ENCODE measurements at places on chromosomes 1 and 21.

DNA sequence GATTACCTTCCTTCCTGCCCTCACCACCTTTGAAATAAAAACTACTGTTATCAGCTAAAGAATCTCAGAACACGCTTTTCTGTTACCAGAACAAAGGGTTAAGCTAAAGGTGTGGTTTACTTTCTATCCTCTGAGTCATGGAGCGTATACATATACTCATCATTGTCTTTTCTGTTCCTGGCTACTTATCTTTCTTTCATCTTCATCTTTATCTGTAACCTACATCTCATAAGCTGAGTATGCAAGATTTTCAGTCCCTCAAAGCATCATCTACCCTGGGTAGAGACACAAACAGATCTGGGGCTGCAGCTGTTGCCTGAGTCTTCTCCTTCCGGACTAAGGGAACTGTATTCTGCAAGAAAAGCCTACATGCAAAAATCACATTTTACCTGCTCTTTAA, 75.6 kb downstream of the LMO4 start:
- peak; percentile 50 for DNase-seq

DNA sequence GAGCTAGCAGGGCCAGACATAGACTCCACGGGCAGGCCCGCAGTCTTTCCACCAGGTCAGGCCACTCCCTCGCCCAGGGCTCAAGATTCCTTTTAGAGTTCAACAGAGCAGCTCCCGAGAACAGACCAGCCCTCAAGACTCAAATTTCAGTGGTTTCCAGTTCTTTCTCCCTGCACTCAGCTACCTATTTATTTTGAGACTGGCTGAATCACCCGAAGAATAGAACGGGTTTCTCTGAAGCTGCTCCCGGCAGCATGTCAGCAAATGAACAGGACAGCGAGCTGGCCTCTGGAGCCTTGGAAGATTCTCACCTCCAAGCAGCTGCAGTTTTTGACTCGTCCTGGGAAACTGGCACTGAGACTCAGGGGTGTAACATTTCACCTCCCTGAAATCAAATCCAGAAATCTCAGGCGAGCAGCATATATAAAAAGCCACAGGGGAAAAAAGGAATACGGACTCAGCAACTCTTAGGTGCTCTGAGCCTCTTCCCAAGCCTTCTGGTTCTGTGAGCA, 177.9 kb downstream of the CLIC6 start:
- DNase-seq, result no peak

- DNase-seq, result peak; percentile 49
These were observed 6.7 kb downstream of the LDLRAP1 start for GRCh38 chr1:25550155-25550506.

- DNase-seq, result peak; percentile 34
These were observed 1.9 kb downstream of the BTBD19 start for GRCh38 chr1:44810101-44810761.

DNA sequence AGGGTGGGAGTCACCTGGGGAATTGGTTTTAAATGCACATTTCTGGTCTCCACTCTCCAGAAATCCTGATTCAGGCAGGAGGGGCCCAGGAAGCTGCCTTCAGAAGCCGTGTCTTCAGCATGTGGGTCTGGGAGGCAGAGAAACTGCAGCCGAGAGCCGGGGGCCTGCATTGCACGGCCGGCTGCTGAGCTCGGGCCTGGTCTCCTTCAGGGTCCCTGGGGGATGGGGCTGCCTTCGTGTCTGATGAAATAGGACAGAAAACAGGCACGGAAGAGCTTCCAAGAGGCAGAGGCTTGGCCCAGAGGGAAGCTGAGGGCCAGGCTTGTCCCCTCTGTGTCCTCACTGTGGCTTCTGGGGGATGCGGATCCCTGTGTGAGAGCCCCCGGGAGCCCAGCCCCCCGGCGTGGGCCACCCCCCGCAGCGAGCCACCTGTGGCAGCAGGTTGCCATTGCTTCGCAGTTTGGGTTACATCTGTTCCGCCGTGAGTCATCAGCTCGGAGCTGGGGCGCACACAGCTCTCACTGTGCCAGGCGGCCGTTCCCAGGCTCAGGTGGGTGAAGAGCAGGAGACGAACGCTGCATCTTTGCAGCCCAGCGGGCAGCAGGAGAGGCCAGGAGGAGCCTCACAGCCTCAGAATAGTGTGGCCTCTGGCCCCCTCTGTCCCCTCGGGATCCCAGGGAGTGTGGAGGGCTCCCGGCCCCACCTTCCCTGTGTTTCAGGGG, 72.4 kb downstream of the AJAP1 start:
- no peak for DNase-seq

DNA sequence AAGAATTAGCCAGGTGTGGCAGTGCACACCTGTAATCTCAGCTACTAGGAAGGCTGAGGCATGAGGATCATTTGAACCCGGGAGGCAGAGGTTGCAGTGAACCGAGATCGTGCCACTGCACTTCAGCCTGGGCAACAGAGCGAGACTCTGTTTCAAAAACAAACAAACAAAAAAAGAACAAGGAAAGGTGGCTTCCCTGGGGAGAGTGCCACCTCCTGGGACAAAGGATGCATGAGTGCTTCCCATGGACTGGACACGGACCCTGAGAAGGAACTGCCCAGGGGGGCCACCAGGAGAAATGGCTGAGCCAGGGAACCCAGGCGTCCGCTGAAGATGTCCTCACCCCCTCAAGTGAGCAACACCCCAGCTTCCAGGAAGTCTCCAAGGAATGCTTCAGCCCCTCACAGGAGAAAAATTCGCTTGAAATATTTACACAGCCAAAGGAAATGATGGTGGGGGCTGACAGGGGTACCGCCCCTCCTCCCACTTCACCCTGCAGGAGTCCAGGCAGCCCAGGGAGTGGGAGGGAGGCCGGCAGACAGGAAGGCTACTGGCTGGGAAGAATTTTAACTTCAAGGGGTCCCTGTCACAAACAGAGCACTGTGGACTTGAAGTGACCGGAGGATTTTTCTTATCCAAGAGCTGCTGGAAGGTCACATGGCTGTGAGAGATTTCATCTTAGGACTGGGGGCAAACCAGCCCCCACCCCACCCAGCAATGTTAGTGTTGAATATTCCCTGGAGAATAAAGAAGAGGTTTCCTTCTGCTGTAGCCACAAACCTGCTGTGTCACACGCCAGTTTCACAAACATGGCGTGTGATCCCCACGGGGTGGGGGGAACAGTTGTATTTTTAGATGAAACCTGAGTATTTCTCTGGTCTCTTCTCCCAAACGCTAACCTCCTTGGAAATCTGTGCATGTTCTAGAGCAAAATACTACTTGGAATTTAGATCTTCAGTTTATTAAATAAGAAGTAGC, 90.8 kb upstream of the SLC25A33 start:
- no peak for DNase-seq

DNA sequence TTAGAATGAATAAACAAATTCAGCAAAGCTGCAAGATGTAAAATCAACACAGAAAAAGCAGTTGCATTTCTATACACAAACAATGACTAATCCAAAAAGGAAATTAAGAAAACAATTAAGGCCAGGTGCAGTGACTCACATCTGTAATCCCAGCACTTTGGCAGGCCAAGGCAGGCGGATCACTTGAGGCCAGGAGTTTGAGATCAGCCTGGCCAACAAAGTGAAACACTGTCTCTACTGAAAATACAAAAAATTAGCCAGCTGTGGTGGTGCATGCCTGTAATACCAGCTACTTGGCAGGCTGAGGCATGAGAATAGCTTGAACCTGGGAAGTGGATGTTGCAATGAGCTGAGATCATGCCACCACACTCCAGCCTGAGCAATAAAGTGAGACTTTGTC, 22.3 kb downstream of the THEM4 start:
- DNase-seq, result no peak

GRCh38 chr1:47812904-47813514, 184.2 kb downstream of the TRABD2B start:
- no peak for DNase-seq

DNA sequence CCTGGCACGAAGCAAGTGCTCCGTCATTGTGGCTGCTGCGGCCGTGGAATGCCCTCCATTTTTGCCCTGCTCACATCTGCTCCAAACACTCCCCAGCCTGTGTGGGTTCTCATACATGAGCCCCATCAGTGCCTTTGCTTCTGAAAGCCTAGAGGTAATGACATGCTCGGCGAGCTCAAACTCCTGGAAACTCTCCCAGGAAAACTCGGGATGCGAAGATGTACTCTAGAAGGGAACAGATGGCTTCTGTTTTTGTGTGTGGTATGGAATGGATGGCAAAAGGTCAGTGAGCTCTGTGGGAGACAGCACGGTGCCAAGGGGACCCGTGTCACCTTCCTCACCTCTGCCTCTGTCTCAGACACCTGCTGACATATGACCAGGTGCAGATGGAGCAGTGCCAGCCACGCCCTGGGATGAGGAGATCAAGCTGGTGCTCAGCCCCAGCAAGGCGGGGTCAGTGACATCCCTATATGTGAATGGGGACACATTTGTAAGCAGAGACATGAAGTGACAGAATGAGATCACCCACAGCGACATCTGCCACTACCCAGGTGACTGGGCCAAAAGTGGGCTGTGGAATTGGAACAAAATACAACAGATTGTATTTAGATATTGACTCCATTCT, 84.1 kb upstream of the COX20 start:
- no peak for DNase-seq

DNA sequence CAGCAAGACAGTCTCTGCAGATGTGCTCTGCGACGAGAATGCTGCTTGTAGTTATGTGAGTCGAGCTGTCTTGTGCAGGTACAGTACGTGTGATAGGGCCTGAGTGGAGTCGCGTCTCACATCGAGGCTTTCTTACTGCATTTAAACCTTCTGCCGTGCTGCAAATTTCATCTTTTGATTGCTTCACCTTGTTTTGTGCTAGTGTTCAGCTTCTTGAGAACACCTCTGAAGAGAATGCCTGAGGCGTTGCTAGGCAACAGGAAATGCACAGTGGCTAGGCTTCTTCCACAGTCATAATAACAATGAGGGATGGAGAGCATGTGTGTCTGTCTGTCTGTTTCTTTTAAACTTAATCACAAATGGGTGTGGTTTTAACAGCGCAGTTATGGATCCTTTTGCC, 52.9 kb downstream of the MRPS6 start:
- peak; percentile 49 for DNase-seq

DNA sequence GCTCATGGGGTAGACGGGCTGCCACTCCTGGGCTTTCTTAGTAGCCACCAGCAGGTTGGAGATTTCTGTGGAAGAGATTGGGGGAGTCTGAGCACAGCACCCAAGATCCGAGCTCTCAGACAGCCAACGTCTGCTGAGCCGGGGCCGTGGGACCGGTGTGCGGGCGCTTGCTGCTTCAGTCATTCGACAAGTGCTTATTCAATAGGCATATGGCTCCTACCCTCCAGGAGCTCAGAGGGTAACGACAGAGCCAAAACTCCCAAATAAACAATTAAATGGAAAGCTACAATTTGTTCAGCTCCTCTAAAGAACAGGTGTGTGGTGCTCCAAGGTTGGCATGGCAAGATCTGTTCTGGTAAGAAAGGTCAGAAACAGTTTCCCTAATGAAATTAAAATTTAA, 106.0 kb downstream of the RAVER2 start:
- no peak for DNase-seq

Data from CD4-positive, alpha-beta T cell treated with Interleukin-15 for 4 hours (primary cell).